ENCODE measurements at places on chromosomes 16 and 17. TPM values are rescaled to one million over a fixed set of nuclear protein-coding genes. Genes with fewer than 3 reads are reported as not detected.

- DNase-seq = peak; percentile 72
Measured at GRCh38 chr17:6651919-6652452, 424 bp downstream of the C17orf100 start.

DNA sequence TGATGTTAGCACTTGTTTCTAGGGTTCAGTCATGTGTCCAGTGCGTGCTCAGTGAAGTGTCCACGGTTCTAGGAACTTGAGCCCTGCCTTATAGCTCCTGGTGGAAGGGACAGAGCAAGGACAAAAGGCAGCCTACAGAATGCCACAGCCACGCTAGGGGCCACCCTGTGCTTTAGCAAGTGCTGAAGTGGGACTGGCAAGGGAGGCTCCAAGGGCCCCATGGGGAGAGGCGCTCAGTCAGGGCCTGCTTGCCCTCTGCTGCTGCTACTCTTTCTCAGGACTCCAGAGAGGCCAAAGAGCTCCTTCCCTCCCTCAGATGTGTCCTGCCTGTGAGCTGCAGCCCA, 6.8 kb downstream of the NT5C start:
- DNase-seq = no peak

Gene SLC13A2
- 0.93 TPM for total RNA-seq

GRCh38 chr17:80272366-80272765, 11.7 kb downstream of the RNF213 start:
- no peak for DNase-seq

DNA sequence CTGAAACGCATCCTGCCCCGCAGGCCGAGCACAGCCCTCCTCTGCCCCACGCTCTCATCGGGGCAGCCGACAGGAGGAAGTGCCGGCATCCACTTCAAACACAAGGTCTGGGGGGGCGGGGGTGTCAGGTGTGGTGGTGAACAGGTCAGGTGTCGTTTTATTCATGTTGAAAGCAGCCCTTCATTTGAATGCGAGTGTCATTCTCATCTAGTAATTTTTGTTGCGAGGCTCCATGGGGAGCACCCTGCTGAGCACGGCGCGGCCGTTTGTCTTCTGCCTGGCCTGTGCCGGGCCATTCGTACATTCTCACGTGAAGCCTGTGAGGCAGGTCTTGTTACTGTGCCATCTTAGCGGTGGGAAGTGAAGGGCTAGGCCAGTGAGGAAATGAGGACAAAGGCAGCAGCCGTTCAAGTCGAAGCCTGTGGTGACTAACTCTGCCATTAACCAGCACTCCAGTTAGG, 1.9 kb downstream of the ACSF3 start:
- no peak for DNase-seq

Gene OR3A3
- total RNA-seq = not detected

Gene SCARF1
- 11.6 TPM for total RNA-seq

Gene ZSCAN10
- total RNA-seq = 0.93 TPM

DNA sequence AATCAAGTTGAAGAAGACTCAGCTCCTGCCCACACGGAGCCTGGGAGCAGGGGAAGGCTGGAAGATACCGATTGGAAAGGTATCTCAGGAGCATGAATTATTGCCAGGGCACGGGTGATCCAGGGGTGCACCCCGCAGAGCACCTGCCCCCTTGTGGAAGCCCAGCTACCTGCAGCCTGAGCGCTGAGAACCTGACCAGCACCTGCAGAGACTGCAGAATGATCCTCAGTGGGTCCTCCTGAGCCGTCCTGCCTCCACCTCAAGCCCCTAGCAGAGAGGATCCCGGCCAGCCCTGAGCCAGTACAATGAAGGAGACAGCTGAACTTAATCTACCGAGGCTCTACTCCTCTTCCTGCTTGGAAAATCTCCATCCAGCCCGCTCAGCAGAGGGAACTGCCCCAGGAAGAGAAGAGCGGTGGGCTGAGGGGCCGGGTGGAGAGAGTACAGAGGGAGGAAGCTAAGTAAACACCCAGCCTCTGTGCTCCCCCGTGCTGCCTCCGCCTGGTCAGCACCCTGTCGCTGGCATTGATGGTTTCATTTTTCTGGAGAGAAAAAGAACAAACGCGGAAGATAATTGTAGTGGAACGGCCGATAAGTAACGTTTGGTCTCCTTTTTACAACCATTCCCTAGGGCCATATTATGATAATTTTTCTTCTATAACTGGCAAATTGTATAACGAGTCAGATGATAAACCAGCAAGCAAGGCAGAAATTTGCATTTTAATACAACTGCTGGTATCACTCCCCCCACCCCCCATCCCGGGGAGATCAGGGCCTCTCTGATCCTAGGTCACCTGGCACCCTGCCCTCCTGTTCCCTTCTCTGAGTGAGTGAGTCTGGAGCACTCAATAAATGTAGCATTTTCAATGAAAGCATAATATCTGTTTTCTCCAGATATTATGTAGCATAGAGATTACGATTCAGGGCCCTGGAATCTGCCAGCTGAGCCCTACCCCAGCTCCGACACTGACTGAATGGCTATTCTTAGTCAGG, 204.5 kb upstream of the RPL38 start:
- peak; percentile 68 for DNase-seq

Gene RNU2-1
- total RNA-seq = not detected

DNA sequence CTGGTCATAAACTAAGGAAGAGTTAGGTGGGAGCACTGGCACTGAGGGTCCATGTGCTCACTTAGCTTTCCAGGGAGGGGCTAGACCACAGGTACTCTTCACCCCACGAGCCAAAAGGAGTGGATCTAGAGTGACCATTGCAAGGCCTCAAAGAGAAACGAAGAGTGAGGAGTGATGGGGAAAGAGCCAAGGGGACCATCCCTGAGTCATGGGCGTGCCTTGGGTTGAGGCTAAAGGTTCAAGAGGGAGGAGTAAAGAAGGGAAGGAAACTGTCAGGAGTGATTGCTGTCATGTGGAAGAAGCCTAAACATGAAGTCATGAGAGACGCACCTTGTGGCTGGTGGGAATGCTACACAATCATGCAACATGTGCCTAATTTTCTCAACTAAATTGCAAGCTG, 141.0 kb downstream of the CDH13 start:
- no peak for DNase-seq

GRCh38 chr17:31559584-31560501, 168.4 kb downstream of the RAB11FIP4 start:
- no peak for DNase-seq

All from testis (tissue), 5 donors.